ENCODE measurements at places on chromosomes 3 and 15. TPM values are rescaled to one million over a fixed set of nuclear protein-coding genes. Genes with fewer than 3 reads are reported as not detected.

- no peaks in the 10 kb centered on the region for H3K27me3 ChIP-seq
- DNase-seq = no peak
- no peaks in the 10 kb centered on the region for H3K4me1 ChIP-seq
- H3K36me3 ChIP-seq = no peaks in the 10 kb centered on the region
- H3K27ac ChIP-seq = no peak overlapping the region
Observed at GRCh38 chr15:29952225-29952624, 130.0 kb upstream of the TJP1 start.

- H3K27ac ChIP-seq = no peak overlapping the region
- H3K36me3 ChIP-seq = no peaks in the 10 kb centered on the region
- no peak overlapping the region for H3K4me3 ChIP-seq
- H3K27me3 ChIP-seq = no peaks in the 10 kb centered on the region
- no peak for DNase-seq
- H3K4me1 ChIP-seq = peaks cover 9% of the 10 kb centered on the region
Observed at GRCh38 chr3:63970631-63971475, 52.4 kb downstream of the PSMD6 start.

DNA sequence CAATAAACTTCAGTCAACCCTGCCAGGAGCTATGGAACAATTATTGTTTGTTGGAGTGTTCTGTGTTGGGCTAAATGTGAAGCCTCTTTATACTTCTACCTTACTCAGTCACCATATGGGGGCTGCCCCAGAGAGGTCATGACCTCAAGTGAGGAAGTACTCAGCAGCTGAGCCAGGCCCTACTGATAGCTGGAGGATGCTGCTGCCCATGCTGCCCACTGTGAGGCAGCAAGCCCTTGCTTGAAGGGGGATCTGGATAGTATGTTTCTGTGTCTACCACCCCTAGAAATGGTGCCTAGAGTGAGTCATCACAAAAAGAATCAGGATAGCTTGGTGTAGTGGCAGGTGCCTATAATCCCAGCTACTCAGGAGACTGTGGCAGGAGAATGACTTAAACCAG, 4.5 kb upstream of the RPL24 start:
- no peak for DNase-seq
- H3K4me1 ChIP-seq = peaks cover 7% of the 10 kb centered on the region
- H3K27ac ChIP-seq = no peak overlapping the region

- no peak for DNase-seq
- peaks cover 26% of the 10 kb centered on the region for H3K27me3 ChIP-seq
- H3K36me3 ChIP-seq = no peaks in the 10 kb centered on the region
- H3K4me1 ChIP-seq = no peaks in the 10 kb centered on the region
Observed at GRCh38 chr3:147038481-147038880, 367.9 kb downstream of the ZIC4 start.

DNA sequence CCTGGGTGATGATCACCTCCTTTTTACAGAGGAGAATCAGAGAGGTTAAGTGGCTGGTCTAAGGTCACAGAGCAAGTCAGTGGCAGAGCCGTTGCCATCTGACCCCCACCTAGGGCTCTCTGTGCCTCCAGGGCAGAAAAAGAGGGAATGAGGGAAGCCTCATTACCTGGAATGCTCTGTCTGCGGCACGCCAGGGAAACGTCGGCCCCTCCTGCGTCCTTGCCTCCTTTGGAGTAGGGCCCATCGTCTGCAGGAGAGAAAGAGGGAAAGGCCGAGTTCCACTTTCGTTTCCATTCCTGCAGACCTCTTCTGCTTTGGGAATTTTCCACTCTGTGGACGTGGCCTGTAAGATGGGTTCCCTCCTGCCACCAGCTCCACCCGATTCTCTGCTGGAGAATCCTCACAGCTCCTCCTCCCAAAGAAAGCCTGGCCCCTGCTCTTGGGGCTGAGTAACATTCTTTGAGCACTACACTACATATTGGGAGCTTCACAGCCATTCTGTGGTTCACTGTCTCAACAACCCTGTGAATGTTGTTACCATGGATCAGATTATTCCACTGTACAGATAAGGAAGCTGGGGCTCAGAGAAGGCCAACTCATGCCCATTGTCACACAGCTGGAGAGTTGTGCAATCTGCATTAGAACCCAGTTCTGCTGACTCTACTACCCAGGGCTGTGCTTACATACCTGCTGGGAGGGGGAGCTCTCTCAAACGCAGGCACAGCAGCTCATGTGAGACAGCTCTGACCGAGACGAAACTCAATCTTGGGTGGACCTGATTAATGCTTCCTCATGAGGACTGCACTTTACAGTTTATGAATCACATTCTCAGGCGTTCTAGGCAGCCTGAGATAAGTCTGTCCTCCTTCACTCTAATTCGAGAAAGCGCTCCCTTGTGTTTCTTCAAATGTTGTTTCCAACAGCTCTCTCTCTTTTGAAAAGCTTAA, 14.2 kb downstream of the GRIP2 start:
- no peaks in the 10 kb centered on the region for H3K36me3 ChIP-seq
- H3K27ac ChIP-seq = no peak overlapping the region
- DNase-seq = peak; percentile 25
- H3K27me3 ChIP-seq = peaks cover 13% of the 10 kb centered on the region
- H3K4me1 ChIP-seq = no peaks in the 10 kb centered on the region
- no peak overlapping the region for H3K4me3 ChIP-seq

DNA sequence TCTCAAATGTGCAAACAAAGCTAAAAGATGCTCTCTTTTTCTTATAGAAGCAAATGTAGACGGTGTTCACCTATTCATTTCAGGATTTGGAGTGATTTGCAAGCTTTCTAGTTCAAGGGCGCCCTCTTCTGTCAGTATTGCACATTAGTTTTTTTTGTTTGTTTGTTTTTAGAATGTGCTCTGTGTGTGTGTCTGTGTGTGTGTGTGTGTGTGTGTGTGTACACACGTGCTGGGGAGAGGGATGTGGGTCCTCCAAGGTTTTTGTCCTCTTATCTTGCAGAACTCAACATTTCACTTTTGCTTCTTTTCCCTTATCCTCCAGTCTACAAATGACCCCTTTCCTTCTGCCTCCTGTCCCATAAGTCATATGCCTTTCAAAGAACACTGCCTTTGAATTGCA, 23.5 kb downstream of the DNAH1 start:
- no peak overlapping the region for H3K4me3 ChIP-seq
- H3K36me3 ChIP-seq = no peaks in the 10 kb centered on the region
- H3K27me3 ChIP-seq = no peaks in the 10 kb centered on the region

DNA sequence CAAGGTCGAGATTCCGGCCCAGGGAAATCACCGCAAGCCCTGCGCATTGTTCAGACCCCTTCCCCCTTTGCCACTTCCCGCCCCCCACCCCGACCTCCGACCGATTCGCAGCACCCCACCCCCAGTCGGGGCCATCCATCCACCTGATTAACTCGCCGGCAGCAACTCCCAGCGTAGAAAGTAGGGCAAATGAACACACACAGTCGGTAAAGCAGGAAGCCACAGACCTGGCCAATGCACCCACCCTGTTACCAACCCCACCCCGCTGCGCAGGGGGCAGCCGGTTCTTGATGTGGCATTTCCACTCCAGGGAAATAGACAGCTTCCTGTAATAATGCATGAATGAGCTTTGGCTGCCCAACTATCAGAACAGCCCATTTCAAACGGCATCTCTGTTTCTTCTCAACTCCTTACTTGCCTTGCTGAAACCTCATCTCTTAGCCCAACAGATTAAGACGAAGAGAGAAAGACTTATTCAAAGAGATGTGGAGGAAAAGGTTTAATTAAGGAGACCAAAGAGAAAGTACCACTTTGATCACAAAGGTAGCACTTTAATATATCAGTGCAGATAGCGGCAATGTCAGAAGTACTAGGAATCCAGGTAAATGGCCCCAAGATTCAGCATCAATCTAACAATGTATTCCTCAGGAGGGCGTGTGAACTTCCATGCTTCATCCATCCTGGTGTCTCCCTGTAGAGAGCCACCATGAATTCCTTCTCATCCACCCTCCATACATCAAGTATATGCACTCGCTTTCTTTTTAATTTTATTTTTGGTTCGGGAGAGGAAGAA, 1.9 kb downstream of the TNIK start:
- H3K4me1 ChIP-seq = peaks cover 30% of the 10 kb centered on the region
- no peak overlapping the region for H3K27ac ChIP-seq
- no peaks in the 10 kb centered on the region for H3K36me3 ChIP-seq
- DNase-seq = no peak
- no peaks in the 10 kb centered on the region for H3K27me3 ChIP-seq
- H3K4me3 ChIP-seq = peak overlapping the region; percentile 84

GRCh38 chr3:107456501-107456900, 66.3 kb upstream of the BBX start:
- H3K4me1 ChIP-seq = peaks cover 4% of the 10 kb centered on the region
- no peak for DNase-seq
- no peaks in the 10 kb centered on the region for H3K27me3 ChIP-seq
- no peak overlapping the region for H3K4me3 ChIP-seq

DNA sequence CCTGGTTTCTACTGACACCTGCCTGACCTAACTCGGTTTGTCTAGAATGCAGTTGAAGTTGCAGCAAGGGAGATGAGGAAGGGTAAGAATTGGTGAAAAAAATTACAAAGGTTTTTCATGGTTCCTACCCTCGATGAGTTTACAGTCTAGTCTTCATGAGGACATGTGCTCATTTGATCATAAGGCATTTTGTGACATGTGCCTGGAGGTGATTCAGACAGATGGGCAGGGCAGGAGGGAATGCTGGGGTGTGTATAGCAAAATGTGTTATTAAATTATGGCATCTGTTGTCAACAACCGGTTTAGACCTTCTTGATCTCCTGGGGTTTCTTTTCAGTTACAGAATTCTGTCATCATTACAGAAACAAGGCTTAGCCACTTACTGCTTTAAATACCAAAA, 101.2 kb downstream of the CACNA1D start:
- H3K27ac ChIP-seq = no peak overlapping the region
- H3K4me1 ChIP-seq = no peaks in the 10 kb centered on the region
- no peak for DNase-seq

GRCh38 chr3:107796791-107797190, 274.0 kb downstream of the BBX start:
- no peak for DNase-seq
- H3K4me3 ChIP-seq = no peak overlapping the region
- H3K36me3 ChIP-seq = peaks cover 11% of the 10 kb centered on the region
- no peak overlapping the region for H3K27ac ChIP-seq

- H3K27ac ChIP-seq = no peak overlapping the region
- no peaks in the 10 kb centered on the region for H3K36me3 ChIP-seq
- H3K27me3 ChIP-seq = no peaks in the 10 kb centered on the region
- no peak overlapping the region for H3K4me3 ChIP-seq
- no peak for DNase-seq
Observed at GRCh38 chr3:135756106-135756668, 209.3 kb upstream of the PPP2R3A start.

DNA sequence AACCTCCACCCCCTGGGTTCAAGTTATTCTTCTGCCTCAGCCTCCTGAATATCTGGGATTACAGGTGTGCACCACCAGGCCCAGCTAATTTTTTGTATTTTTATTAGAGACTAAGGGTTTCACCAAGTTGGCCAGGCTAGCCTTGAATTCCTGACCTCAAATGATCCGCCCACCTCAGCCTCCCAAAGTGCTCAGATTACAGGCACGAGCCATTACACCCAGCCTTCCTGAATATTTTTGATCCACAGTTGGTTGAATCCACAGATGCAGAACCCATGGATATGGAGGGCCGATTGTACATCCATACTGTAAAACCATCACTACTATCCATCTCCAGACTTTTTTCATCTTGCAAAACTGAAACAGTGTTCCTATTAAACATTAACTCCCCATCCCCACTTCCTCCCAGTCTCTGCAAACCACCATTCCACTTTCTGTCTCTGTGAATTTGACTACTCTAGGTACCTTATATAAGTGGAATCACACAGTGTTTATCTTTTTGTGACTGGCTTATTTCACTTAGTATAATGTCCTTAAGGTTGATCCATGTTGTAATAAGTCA, 8.2 kb upstream of the TMEM62 start:
- H3K27ac ChIP-seq = no peak overlapping the region
- no peak for DNase-seq
- H3K36me3 ChIP-seq = no peaks in the 10 kb centered on the region
- no peak overlapping the region for H3K4me3 ChIP-seq
- H3K4me1 ChIP-seq = peaks cover 6% of the 10 kb centered on the region
- H3K27me3 ChIP-seq = no peaks in the 10 kb centered on the region

- DNase-seq = peak; percentile 72
- H3K4me1 ChIP-seq = peaks cover 38% of the 10 kb centered on the region
- H3K36me3 ChIP-seq = no peaks in the 10 kb centered on the region
- no peaks in the 10 kb centered on the region for H3K27me3 ChIP-seq
- H3K27ac ChIP-seq = peak overlapping the region; percentile 99
- H3K4me3 ChIP-seq = no peak overlapping the region
Observed at GRCh38 chr15:58440922-58441321, 9.1 kb downstream of the LIPC start.

GRCh38 chr3:197836244-197836643, 45.2 kb downstream of the LRCH3 start:
- H3K4me1 ChIP-seq = no peaks in the 10 kb centered on the region
- peaks cover 30% of the 10 kb centered on the region for H3K36me3 ChIP-seq
- DNase-seq = no peak
- no peak overlapping the region for H3K4me3 ChIP-seq
- H3K27ac ChIP-seq = no peak overlapping the region
- no peaks in the 10 kb centered on the region for H3K27me3 ChIP-seq

GRCh38 chr3:14874784-14875183, 56.0 kb downstream of the FGD5 start:
- H3K4me1 ChIP-seq = no peaks in the 10 kb centered on the region
- no peak for DNase-seq
- peaks cover 49% of the 10 kb centered on the region for H3K27me3 ChIP-seq
- H3K36me3 ChIP-seq = no peaks in the 10 kb centered on the region

- peaks cover 40% of the 10 kb centered on the region for H3K36me3 ChIP-seq
- no peak for DNase-seq
- no peak overlapping the region for H3K27ac ChIP-seq
- H3K4me1 ChIP-seq = no peaks in the 10 kb centered on the region
- H3K4me3 ChIP-seq = no peak overlapping the region
- H3K27me3 ChIP-seq = no peaks in the 10 kb centered on the region
Observed at GRCh38 chr3:123096126-123096525, 29.3 kb downstream of the PDIA5 start.

GRCh38 chr3:60703008-60703407, 548.2 kb downstream of the FHIT start:
- H3K36me3 ChIP-seq = no peaks in the 10 kb centered on the region
- peaks cover 10% of the 10 kb centered on the region for H3K4me1 ChIP-seq
- no peak overlapping the region for H3K27ac ChIP-seq

DNA sequence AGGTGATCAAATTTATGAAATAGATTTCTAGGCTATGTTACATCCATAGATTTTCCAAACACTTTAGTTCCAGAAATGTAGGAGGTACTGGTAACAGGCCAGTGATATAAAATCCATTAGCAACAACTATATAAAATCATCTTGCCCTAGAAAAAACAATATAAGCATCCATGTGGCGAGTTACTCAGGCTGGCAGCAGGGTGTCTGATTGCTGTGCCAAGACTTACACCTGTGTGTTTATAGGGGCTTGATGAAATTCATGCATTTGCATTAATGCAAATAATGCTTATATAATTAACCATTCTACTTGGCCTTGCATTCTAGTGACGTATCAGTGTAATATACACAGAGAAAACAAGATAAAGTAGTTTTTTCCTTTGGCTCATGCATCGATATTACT, 153.4 kb downstream of the PLCL2 start:
- peak overlapping the region; percentile 96 for H3K27ac ChIP-seq
- H3K4me1 ChIP-seq = peaks cover 53% of the 10 kb centered on the region
- H3K36me3 ChIP-seq = no peaks in the 10 kb centered on the region
- no peaks in the 10 kb centered on the region for H3K27me3 ChIP-seq
- H3K4me3 ChIP-seq = no peak overlapping the region

Gene LIPC
- total RNA-seq = not detected

Gene LTK
- 0.29 TPM for total RNA-seq

Gene CCDC39
- not detected for total RNA-seq

Gene ADAMTS7
- 4.2 TPM for total RNA-seq

Gene TM4SF1
- total RNA-seq = 408 TPM

Gene SAXO2
- 3.7 TPM for total RNA-seq

Gene SEMA6D
- total RNA-seq = 0.52 TPM

Measured in PC-3 (cell line).